Left kidney (tissue), 8 donors: ENCODE measurements at places on chromosomes 1 and 21. TPM values are rescaled to one million over a fixed set of nuclear protein-coding genes. Genes with fewer than 3 reads are reported as not detected.

DNA sequence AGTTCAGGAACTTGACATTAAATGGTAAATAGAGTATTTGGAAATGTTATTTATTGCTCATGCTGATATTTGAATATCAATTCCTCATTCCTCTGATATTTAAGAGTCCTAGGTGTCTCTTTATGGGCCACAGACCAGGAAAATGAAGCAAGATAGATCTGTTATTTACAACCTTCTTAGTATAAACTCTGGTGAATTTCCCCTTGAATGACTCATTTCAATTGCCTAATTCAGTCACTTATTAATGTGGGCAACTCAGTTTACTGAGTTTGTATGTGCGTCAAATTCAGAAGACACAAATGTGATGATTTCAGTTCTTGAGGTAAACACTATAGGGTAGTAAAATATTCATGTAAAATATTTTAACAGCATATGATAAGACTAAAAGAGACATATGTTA is 1404.4 kb upstream of the PRMT6 start:
- no peak for DNase-seq

GRCh38 chr1:11407301-11407994 is 71.5 kb upstream of the DISP3 start:
- no peak for DNase-seq

- DNase-seq = no peak
Measured at GRCh38 chr1:210385228-210385627, 56.5 kb downstream of the HHAT start.

GRCh38 chr1:158176399-158176798 is 4.3 kb upstream of the CD1D start:
- no peak for DNase-seq

GRCh38 chr1:229018674-229019295 is 252.1 kb upstream of the RAB4A start:
- DNase-seq = no peak

DNA sequence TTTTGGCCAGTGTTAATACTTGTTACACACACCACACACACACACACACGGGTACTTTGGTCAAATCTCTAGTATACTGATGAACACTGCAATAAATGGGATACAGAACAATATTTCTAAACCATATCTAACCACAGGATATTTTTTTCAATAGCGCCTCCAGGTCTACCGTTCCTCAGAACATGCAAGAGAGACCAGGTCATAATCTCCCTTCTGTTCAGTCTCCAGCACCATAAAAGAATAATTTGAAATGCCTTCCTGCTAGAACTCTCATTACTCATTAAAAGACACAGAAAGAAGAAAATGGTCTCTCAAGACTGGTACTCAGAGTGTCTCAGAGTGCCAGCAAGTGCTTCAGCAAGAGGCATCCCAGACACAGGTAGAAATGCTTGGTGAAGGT is 11.5 kb upstream of the SLC44A3 start:
- no peak for DNase-seq

DNA sequence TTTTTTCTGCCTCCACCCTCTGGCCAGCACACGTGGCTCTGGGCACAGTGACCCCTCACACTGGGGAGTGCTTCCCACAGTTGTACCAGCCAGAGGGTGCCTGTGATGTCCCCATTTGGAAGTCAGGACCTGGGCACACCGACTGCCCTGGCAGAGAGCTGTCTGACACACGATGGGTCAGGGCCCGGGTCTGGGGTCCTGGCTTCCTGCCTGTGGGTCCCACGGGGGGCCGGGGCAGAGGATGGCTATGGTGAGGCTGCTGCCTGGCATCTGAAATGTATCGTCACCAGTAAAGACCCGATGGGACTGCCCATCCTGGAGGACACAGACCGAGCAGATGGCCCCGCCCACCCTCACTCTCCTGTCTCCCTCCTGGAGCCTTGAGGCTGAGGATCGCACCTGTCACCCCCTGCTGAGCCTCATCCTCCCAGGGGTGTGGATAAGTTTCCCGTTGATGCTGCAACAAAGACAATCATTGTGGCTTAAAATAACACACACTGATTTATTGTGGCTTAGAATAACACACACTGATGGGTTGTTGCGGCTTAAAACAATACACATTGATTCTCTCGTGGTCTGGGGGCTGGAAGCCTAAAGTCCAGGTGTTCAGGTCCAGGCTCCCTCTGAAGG is 88.8 kb upstream of the TTC34 start:
- no peak for DNase-seq

DNA sequence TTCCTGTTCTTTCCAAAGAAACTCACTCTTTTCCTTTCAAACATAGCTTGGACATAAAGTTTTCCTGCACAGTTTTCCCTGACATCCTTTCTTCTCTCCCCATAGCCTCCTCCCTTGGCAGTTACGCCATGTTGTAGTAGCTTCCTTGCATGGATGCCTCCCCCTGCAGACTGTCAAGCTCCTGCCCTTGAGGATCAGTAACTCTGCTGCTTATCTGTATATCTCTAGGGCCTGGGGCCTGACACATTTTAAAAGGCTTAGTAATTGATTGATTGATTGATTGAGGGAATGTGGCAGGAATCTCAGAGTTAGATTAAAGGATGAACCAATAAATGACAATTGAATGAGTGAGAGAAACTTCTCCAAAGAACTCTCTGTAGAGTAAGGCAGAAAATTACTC is 143.7 kb downstream of the NEK7 start:
- DNase-seq = no peak

DNA sequence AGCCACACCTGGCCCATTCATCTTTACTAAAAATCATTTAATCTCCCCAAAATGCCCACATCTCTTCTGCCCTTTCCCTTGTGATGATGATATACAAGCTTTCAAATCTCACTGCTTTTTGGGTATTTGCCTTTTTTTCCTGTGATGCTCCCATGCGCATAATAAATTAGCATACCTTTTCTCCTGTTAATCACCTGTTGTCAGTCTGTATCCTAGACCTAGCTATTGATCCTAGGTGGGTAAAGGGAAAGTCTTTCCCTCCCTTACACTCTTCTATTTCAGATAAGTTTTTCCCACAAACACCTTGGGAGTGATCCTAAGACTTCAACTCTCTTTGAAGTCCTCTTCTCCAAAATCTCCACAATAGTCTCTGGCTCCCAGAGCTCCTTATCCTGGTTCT is 12.0 kb upstream of the SLC35A3 start:
- DNase-seq = no peak

- no peak for DNase-seq
Measured at GRCh38 chr1:67626861-67627235, 58.2 kb upstream of the GADD45A start.

DNA sequence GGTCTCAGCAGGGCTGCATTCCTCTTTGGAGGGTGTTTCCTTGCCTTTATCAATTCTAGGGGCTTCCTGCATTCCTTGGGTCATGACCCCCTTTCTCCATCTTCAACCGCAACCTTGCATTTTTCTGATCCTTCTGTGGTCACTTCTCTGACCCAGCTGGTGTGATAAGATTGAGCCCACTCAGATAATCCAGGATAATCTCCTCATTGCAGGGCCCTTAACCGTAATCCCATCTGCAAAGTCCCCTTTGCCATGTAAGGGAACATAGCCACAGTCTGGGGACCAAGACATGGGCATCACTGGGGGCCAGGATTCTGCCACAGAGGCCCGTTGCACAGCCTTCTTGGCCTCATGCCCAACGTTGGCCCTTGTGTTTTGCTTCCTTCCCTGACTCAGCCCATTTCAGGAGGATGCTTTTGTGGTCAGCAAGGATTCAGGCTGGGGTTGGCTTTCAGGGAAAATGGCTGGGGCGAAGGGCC is 35.0 kb upstream of the IL19 start:
- no peak for DNase-seq

GRCh38 chr1:14362331-14362730 is 236.2 kb upstream of the KAZN start:
- no peak for DNase-seq

- no peak for DNase-seq
Measured at GRCh38 chr1:8930116-8930515, 15.6 kb upstream of the CA6 start.

GRCh38 chr1:216528816-216529215 is 105.6 kb upstream of the USH2A start:
- DNase-seq = no peak

DNA sequence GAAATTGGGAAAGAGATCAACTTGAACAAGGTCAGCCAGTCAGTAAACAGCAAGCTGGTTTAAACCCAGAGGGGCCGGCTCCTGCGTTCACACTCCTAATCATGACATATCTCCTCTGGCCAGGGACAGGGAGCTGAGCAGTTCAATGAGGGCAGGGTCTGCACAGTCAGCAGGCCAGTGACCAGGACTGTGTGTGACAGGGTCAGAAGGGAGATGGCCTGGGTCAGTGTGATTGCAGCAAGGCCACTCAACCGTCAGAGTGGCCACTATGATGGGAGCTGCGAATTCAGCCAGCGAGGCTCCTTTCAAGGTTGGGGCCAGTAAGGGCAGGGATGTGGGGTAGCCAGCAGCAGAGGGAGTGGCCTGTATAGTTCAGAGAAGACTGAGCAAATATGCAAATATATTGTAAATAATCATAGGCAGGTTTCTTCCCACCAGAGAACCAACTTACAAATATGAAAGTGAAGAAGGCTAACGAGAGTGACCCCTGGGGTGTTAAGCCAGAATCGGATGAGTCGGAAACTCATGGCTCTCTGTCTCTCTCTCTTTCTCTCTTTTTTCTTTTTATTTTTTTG is 20.0 kb downstream of the NOL9 start:
- no peak for DNase-seq

GRCh38 chr1:178706432-178706831 is 18.6 kb upstream of the RALGPS2 start:
- no peak for DNase-seq

GRCh38 chr1:6922096-6922931 is 137.1 kb downstream of the CAMTA1 start:
- DNase-seq = no peak

- no peak for DNase-seq
Measured at GRCh38 chr1:159889821-159890252, 10.1 kb downstream of the CFAP45 start.

- no peak for DNase-seq
Measured at GRCh38 chr21:35672313-35672712, 388.0 kb downstream of the SETD4 start.

GRCh38 chr1:32114420-32114819 is 6.6 kb downstream of the KPNA6 start:
- no peak for DNase-seq

- DNase-seq = no peak
Measured at GRCh38 chr1:17979815-17980214, 127.8 kb upstream of the IGSF21 start.

DNA sequence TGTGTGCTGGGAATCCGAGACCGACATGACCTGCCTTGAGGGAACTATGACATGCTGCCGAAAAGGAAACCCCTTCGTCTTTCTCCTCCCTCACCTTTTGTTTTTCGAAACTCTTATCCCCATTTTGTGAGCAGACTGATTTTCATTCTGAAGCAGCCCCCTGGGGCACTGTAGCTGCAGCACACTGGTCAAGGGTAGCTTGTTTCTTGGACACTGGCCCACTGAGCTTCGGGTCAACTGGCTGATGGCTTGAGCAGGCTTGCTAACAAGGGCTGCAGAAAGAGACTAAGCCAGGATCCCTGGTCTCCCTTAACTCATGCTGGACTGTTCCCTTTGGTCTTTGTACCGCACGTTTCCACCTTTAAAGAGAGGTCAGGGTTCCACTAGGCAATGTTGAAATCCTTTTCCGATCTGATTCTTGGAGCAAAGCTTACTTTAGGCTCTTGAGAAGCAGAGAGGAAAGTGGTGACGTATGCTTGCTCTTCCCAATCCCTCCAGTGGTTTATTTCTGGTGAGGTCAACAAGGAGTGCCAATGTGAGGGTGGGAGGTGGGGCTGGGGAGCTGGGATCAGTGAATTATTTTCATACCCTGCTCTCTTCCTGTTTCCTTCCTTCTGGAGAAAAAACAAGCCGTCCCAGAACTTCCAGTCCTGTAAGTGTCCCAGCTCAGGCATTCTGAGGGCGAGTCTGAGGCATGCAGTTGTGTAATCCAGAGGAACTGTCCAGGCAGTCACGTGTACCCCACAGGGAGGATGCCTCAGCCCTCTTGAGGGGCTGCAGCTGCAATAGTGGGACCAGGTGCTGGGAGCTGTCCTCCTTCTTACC is 7.6 kb downstream of the CYP4B1 start:
- DNase-seq = no peak

GRCh38 chr1:173422456-173422976 is 54.6 kb upstream of the PRDX6 start:
- DNase-seq = no peak

GRCh38 chr1:234295626-234296025 is 77.6 kb upstream of the COA6 start:
- DNase-seq = no peak

DNA sequence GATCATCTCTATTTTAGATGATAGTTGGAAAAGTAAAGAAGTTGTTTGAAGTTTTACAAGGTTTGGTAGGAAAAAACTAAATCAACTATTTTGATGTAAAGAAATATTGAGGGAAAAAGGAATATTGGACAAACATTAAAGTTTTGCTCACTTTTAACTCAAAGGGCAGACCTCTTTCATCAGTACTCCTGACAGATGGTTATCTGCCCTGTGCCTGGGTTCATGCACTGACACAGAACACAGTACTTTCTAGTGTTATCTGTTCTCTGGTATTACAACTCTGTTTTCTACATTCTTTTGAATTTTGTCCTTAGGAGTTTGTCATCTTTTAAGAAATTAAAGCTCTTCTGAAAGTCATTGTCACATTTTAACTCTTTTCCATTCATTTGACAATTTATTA is 118.7 kb downstream of the POU2F1 start:
- DNase-seq = no peak

GRCh38 chr1:158371188-158371953 is 17.7 kb downstream of the CD1E start:
- no peak for DNase-seq

- DNase-seq = no peak
Measured at GRCh38 chr1:7441143-7441841, 329.8 kb upstream of the VAMP3 start.

- no peak for DNase-seq
Measured at GRCh38 chr1:228282329-228283042, 74.6 kb downstream of the OBSCN start.

DNA sequence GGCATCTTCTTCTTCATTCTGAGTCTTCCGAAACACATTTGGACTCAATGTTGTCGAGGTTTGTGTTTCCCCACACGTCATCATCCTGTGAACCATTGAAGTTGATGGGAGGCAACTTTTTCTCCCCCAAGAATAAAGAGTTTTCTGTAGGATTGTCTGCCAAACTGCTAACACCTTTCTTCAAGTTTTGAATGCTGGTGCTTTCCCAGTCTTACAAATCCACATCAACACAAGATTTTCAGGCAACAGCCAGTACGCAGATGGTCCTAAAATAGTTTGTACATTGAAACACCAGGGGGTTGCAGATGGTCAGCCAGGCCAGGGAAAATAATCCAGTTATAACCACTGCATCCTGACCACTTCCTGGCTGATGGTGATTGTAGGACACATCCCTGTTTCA is 187.9 kb downstream of the DISC1 start:
- no peak for DNase-seq

- DNase-seq = no peak
Measured at GRCh38 chr1:231354330-231355020, 16.4 kb downstream of the SPRTN start.

The KCNQ4 gene
- 2.0 TPM for polyA plus RNA-seq

The EFNA1 gene
- polyA plus RNA-seq = 56.0 TPM

The CRABP2 gene
- polyA plus RNA-seq = 85.6 TPM

The C1orf167 gene
- 0.42 TPM for polyA plus RNA-seq

The CAP1 gene
- polyA plus RNA-seq = 187 TPM

The NOC2L gene
- polyA plus RNA-seq = 56.4 TPM

The ZYG11A gene
- 0.32 TPM for polyA plus RNA-seq

The EDN2 gene
- polyA plus RNA-seq = 2.1 TPM

The MASP2 gene
- 12.8 TPM for polyA plus RNA-seq

The SH3BGR gene
- polyA plus RNA-seq = 4.3 TPM

The FCRL1 gene
- polyA plus RNA-seq = 0.05 TPM

The REN gene
- 15.3 TPM for polyA plus RNA-seq

The ARMH1 gene
- polyA plus RNA-seq = 7.3 TPM

The ENAH gene
- polyA plus RNA-seq = 121 TPM

The HMCN1 gene
- 61.3 TPM for polyA plus RNA-seq

The ARHGAP30 gene
- polyA plus RNA-seq = 2.2 TPM
